ENCODE measurements at places on chromosomes 4 and X.

GRCh38 chrX:142089193-142089592 lies 115.9 kb downstream of the MAGEC2 start:
- H3K4me3 ChIP-seq = no peak overlapping the region
- no peak for DNase-seq
- no peaks in the 10 kb centered on the region for H3K36me3 ChIP-seq
- no peaks in the 10 kb centered on the region for H3K27me3 ChIP-seq
- H3K4me1 ChIP-seq = no peaks in the 10 kb centered on the region

DNA sequence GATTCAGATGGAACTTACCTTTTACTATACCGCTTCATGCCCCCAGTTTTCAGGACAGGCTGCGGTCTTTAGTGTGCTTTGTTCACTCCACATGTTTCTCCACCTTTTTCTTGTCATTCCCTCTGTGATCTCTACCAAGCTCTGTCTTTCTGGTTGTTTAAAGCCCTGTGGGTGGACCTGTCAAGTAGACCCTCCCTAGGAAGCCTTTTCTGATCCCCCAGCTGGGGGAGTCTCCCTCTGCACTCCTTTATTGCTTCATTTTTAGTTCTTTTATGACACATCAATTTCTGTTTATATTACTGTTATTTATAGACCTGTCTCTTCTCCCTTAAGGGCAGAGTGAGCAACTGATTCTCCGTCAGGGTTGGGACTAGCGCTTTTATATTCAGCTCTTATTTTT lies 150.2 kb downstream of the C4orf33 start:
- H3K27ac ChIP-seq = no peak overlapping the region
- H3K4me3 ChIP-seq = no peak overlapping the region
- no peaks in the 10 kb centered on the region for H3K27me3 ChIP-seq

DNA sequence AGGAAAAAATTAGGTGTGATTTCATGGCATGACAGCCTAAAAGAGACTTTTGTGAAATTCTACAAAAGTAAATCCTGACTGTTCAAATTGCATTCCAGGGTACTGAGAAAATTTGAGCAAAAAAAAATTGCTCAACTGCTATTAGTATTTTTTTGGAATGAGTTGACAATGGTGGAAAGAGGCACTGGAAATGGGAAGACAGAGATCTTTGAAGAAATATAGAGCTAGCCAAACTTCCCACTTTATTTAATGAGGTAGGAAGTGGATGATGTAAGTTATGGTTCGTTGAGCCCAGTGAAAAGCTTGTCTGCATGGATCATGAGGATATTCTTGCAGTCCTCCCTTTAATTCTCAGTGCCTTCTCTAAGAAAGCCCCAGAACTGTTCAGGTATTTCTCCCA lies 183.8 kb downstream of the PTTG2 start:
- no peak overlapping the region for H3K27ac ChIP-seq
- peaks cover 14% of the 10 kb centered on the region for H3K36me3 ChIP-seq
- DNase-seq = no peak
- no peaks in the 10 kb centered on the region for H3K27me3 ChIP-seq

DNA sequence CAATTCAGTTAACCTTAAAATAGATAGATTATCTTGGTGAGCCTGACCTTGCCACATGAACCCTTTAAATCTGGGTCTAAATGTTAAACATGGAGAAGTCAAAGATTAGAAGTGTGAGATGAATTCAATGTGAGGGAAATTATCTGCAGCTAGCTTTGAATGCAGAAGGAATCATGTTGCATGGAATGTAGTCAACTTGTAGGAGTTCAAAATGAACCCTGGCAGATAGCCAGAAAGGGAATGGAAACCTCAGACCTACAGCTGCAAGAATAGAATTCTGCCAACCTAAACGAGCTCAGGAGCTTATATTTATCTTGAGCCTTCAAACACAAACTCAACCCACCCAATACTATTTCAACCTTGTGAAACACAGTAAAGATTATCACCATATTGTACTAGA lies 632.5 kb downstream of the KCTD8 start:
- no peak overlapping the region for H3K4me3 ChIP-seq
- no peak for DNase-seq
- H3K36me3 ChIP-seq = no peaks in the 10 kb centered on the region
- no peak overlapping the region for H3K27ac ChIP-seq
- peaks cover 2% of the 10 kb centered on the region for H3K27me3 ChIP-seq

Data from endothelial cell (in vitro differentiated cells).